Hippocampal formation (tissue), 2 donors: ENCODE measurements at places on chromosomes 1 and 21.

DNA sequence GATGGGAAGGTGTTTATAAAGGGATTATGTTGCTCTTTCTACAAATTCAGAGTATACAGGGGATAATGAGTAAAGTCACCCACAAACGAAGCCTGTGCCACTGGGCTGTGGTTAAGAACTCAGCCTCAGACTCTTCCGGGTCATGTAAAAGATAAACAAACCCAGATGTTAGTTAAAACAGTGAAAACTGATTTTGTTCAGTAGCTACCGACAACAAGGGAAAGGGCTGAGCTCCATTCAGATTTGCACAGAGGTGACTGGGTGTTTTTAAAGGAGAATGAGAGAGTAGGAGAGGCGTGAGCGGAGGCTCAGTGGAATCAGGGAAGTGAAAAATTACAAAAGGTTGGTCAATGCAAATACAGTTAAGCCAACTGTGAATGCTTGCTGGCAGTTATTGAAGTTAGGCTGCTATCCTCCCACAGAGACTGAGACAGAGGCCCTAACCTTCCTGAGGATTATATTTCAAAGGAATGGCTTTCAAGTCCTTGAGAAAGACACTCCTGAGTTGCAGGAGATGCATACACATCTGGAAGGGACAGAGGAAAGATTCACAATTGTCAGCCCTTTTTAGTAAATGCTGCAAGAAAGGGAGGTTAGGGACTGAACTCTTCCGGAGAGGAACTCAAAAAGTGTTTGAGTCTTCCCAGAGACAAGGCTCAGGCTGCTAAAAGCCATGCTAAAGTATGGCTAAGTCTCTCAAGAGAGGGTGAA lies 29.9 kb upstream of the SAMD13 start:
- no peak for DNase-seq

DNA sequence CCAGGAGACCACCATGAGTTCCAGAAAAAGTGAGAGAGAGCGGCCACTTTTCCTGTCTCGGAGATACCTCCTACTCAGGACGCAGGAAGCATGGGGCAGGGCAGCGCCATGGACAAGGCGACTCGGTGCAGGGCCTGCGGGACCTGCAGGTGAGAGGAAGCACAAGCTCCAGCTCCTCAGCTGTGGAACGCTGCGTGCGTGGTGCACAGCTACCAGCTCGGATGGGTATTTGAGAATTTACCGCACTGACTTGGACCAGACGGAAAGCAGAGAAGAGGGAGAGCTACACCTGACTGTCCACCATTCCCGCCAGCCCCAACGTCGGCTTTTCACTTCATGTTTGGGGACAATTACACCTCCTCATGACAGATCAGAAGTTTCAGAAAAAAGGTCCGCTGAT lies 8.2 kb upstream of the CDK11A start:
- no peak for DNase-seq

DNA sequence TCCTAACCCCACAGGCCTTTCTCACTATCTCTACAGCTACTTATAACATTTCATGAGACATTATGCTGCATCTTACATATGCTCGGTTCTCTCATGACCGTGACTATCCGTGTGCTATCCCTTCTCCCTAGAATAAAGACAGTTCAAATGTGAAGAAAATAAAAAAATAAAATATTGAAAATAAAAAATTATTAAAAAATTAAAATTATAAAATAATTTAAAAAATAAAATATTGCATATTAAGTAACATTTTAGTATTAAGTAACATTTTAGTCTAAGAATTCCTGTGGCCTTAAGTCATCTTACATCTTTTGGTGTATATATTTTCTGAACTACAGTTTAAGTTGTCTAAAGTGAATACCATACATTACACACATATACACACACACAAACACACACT lies 415.5 kb downstream of the DPYD start:
- no peak for DNase-seq

GRCh38 chr1:214234635-214235025 lies 46.3 kb upstream of the SMYD2 start:
- DNase-seq = no peak

GRCh38 chr1:225770561-225771248 lies 6.9 kb upstream of the SRP9 start:
- DNase-seq = no peak

DNA sequence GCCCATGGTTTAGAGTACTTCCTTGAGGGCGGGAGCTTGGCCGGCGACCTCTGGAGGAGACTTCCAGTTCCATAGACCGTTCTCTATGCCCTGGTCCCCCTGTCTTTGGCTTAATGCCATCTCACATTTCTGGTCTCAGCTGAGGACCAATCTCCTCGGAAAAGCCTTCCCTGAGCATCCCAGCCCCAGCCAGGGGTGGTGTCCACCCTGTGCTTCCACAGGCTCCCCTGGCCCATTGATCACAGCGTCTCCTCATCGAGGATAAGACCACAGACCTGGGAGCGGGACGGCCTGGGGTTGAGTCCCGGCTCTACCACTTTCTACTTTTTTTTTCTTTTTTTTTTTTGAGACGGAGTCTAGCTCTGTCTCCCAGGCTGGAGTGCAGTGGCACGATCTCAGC lies 14.5 kb downstream of the WNT4 start:
- DNase-seq = no peak

- no peak for DNase-seq
These were observed 16.1 kb downstream of the SLAMF1 start for GRCh38 chr1:160630523-160631451.

DNA sequence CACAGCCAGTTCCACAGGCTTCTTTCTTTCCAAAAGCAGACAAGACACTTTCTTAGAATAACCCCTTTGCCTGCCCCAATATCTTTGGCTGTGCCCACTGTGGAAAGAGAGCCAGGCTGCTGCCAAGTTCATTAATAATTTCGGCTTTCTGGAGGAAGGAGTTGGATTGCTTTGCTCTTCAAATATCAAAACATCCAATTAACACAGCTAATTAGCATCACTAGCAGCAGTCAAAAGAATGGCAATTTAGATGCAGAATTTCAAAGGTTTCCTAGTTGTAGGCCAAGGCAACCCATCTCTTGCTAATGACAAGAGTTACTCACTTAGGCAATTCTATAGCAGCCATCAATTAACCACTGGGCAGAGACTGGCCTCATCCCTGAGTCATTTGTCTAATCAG lies 91.0 kb upstream of the SPATA6 start:
- no peak for DNase-seq

DNA sequence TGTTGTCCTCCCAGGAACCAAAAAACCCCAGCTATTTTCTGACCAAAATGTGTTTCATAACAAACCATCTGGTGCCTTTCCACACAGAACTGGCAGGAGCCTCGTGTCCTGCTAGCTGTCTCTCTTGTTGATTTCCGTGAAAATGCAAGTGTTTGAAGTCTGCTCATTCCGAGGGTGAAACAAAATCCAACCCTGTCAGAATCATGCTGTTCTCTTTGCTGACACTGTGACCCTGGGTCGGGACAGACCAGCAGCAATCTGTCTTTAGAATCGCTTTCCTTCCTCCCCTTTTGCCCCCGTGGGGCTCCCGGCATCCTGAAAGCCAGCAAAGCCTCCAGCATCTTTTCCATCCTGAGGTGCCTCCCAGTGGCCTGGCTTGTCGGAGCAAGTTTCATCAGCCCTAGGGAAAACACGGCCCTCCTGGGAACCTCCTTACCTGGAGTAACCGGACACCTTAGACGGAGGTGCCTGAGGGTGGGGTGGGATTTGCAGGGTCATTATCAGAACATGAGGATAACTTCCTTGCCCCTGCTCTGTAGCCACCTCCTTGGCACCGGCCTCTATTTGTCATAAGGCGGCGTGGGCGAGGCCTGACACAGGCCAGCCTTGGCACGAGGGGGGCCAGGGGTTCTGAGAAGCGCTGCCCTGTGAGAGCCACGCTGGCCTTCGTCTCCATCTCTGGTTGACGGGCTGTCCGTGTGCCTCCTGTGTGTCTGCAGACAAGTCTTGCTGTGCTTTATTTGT lies 24.9 kb downstream of the LDLRAP1 start:
- peak; percentile 44 for DNase-seq

GRCh38 chr21:38669186-38669585 lies 136.5 kb upstream of the ETS2 start:
- DNase-seq = no peak

DNA sequence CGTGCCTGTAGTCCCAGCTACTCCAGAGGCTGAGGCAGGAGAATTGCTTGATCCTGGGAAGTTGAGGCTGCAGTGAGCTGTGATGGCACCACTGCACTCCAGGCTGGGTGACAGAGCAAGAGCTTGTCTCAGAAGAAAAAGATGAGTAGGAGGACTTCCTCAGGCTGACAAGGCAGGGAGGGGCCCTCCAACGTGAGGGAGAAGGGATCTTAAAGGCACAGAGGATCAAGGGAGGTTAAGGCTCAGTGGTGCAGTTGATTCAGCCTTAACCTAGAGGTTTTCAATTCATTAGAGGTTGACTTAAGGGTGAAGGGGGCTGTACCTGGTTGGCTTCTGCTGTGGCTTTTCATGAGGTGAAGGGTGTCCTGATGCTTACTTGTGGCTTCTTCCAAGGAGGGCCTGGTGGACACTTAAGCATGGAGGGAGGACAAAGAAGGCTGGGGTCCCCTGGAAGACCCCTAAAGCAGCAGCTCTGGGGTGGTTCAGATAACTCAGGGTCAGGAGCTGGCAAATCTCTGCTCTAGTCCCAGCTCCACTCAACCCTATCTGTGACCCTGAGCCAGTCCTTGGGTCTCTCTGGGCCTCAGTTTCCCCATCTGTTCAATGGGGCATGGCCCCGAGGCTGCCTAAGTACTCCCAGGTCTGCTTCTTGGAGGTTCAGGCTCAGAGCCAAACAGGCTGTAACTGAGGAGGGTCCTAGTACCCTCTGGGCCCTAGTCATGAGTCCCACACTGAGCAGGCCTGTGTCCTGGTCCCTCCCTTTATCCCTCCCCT lies 6.3 kb downstream of the EXTL1 start:
- DNase-seq = no peak

DNA sequence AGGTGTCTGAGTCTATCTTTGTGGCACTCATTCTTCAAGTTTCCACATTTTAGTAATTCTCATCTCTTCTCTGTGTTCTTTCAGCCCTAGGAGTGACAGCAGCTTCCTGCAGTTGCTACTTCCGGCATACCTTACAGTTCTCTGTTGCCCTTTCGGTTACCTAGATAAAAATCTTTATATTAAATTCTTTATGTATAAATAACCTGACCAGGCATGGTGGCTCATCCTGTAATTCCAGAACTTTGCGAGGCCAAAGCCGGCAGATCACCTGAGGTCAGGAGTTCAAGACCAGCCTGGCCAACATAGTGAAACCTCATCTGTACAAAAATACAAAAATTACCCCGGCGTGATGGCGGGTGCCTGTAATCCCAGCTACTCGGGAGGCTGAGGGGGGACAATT lies 62.9 kb downstream of the CDKN2C start:
- no peak for DNase-seq

DNA sequence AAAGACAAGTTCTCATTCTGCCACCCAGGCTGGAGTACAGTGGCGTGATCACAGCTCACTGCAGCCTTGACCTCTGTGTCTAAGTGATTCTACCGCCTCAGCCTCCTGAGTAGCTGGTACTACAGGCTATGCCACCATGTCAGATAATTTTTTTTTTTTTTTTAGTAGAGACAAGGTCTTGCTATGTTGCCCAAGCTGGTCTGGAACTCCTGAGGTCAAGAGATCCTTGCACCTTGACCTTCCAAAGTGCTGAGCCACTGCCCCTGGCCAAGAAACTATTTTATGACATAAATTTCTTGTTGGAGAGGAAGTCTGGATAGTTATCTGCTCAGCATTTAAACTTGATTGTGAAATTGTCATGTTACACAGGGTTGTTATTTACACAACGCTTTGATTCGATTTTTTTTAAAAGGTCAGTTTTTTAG lies 2.1 kb downstream of the SCCPDH start:
- no peak for DNase-seq

GRCh38 chr1:58038574-58038973 lies 508.0 kb downstream of the OMA1 start:
- no peak for DNase-seq

GRCh38 chr1:167629681-167630567 lies at the start of gene RCSD1:
TSS of gene RCSD1 (plus strand) at chr1:167630232. CDS start at chr1:167630424, 192 bp downstream.
- no peak for DNase-seq

DNA sequence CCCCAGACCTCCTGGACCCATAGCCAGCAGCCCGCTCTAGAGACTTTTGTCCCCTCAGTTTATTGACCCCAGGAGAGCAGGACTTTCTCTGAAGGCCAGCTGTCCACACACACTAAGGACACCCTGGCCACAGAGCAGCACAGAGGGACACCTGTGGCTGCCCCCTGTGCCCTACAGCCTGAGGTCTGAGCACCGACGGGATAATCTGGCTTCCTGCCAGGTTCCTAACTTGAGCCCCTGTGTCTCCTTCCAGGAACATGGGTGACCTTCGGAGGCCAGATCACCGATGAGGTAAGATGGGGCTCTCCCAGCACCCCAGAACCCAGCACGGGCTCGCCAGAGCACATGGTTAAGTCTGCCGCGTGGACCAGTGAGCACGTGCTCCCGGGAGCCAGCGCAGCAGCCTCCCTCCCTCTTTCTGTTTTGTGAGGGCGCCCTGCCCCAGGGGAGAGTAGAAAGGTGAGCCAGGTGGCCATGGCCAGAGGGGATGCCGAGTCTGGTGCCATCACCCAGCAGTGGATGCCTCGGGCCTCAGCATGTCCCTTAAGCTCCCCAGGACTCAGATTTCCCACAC lies 27.9 kb downstream of the KCNAB2 start:
- DNase-seq = no peak

DNA sequence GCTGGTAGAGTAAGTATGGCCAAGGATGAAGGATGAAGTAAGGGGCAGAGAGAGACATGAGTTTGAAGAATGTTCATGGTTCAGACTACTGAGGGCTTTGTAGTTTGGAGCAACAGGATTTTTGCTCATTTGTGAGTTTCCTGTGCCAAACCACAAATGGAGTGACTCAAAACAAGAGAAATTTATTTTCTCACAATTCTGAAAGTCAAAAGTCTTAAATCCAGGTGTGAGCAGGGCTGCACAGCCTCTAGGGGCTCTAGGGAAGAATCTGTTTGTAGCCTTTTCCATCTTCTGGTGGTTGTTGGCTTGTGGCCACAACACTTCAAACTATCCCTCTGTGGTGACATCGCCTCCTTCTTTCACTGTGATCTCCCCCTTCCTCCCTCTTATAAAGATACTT lies 58.9 kb downstream of the RHOU start:
- no peak for DNase-seq

GRCh38 chr1:214548988-214549387 lies 2.4 kb downstream of the PTPN14 start:
- DNase-seq = no peak

DNA sequence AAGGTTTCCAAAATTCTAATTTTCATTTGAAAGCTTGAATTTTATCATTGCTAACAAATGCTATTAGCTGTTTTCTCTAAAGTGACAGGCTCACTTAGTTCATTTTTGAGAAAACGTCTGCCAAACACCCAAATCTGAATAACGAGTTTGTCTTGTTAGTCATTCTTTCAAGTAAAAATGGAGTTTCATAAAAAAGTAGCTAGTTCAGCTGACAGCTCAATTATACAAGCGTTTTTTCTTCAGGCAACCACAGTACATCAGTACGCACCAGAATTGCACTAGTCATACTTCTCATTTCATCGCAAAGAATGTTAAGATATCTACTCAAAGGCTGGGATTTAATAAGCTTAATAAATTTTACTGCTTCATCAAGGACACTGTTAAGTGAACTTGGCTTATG lies 72.3 kb upstream of the SLFNL1 start:
- DNase-seq = no peak

- DNase-seq = no peak
These were observed 10.9 kb upstream of the HES5 start for GRCh38 chr1:2540816-2541492.
